ENCODE measurements at places on chromosomes 3 and 15.
A peak's percentile ranks its signal among the peaks of the same experiment; 100 is the strongest.

DNA sequence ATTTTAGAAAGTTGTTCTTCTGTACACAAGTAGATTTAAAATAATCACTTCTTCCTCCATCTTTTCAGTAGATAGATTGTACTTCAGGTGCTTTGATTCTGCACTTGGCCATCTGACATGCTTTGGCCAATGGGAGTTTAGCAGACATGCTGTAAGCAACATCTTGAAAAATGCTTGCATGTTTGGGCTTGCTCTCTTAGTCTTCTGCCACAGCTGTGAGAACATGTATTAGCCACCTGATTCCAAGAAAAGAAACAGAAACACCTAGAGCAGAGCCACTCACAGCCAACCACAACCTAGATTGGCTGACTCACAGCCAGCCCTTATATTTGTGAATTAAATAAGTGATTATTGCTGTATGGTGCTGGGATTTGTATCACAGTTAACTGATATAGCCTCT, 70.2 kb upstream of the GADL1 start:
- DNase-seq, result no peak

DNA sequence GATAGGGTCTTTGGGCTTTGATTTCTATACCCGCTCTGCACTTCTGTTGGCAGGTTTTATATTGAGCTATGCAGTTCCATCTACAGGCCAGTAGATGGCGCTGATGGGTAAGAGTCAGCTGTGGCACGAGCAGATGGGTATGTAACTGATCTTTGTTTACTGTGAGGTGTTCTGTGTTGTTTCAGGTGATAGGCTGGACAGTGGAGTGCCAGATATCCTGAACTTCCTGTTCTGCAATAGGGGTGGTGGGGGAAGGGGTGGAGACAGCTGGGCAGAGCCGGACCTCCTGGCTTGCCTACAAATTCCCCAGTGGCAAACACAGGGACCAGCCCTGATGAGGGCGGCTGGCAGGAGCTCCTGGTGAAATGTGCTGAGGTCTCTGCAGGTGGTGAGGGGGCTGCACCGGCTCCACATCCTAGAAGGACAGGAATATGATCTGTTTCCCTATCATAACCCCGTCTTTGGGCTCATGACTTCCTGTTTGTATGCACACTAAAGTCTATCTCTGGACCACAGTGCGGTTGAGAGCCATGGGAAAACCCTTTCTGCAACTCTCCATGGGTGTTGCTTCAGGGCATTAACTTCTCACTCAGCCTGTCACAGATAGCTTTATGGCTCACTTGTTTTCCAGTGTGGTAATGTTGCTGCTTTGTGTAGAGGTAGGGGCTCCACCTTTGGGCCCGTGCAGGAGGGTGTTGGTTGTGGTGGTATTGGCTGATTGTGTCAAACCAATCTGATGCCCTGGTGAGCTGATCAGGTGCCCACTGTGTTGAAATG, 13.4 kb upstream of the FAM98B start:
- DNase-seq, result peak; percentile 5

DNA sequence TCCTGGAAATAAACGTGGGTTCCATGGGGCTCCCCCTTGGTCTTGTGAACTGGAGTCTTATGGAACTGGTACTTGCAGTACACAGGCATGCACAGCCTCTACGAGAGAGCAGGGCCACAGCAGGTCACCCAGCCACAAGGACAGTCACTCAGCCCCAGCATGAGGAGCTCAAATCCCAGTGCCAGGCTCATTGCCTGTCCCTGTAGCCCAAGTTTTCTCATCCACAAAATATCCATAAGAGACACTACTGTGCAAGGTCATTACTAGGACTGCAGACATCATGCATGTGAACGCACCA, 48.0 kb downstream of the CFAP92 start:
- no peak for DNase-seq

GRCh38 chr3:59321881-59322540, 272.2 kb upstream of the CFAP20DC start:
- no peak for DNase-seq

- peak; percentile 45 for DNase-seq
These were observed 4.0 kb downstream of the EPHB3 start for GRCh38 chr3:184565421-184566211.

Data from NCI-H2107 (cell line).